Caki2 (cell line): ENCODE measurements at places on chromosomes 4 and X. TPM values are rescaled to one million over a fixed set of nuclear protein-coding genes. Genes with fewer than 3 reads are reported as not detected.

Gene CLDN24
- total RNA-seq, result not detected in 2 replicates

Gene ZFYVE28
- 0.43 and 0.91 TPM in 2 replicates for total RNA-seq

Gene GPR82
- total RNA-seq, result not detected in 2 replicates

Gene FAM149A
- 44.2 and 47.7 TPM in 2 replicates for total RNA-seq

Gene PRKG2
- not detected in 2 replicates for total RNA-seq

Gene PHKA1
- 4.9 and 5.3 TPM in 2 replicates for total RNA-seq

Gene MAGIX
- 1.7 and 7.6 TPM in 2 replicates for total RNA-seq

Gene MID2
- total RNA-seq, result 9.3 and 15.6 TPM in 2 replicates

Gene GLRB
- total RNA-seq, result not detected in 2 replicates

Gene LRPAP1
- 183 and 215 TPM in 2 replicates for total RNA-seq

Gene UGT2B15
- not detected in 2 replicates for total RNA-seq

Gene BRS3
- total RNA-seq, result not detected in 2 replicates

Gene SCD5
- 4.4 and 7.2 TPM in 2 replicates for total RNA-seq

Gene UGT8
- total RNA-seq, result 5.8 and 17.6 TPM in 2 replicates
